ENCODE measurements at places on chromosomes 1 and 21.
A peak's percentile ranks its signal among the peaks of the same experiment; 100 is the strongest.

DNA sequence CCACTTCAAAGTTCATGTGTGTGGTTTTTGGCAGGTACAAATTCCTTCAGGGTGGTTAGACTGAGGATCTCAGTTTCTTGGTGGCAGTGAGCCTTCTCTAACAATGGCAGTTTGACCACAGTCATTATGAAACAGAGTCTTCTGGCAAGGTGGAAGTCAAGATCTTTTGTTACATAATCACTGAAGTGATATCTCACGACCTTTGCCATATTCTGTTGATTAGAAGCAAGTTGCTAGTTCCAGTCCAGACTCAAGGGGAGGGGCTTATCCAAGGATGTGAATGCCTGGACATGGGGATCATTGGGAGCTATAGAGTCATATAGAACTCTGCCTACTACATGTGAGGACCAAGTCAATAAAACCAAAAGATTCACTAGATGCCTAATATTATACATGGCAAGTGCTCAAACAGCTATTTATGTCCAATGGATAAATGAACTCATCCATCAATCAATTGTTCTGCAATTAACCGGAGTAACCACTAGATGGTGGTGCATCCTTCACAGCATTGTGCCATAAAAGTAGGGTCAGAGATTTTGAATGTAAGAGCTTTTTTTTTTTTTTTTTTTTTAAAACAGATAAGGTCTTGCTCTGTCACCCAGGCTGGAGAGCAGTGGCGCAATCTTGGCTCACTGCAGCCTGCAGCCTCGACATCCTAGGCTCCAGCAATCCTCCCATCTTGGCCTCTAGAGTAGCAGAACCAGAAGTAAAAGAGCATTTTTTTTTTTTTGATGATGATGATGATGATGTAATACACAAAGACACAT is 131.9 kb downstream of the CRB1 start:
- peak; percentile 74 for DNase-seq

DNA sequence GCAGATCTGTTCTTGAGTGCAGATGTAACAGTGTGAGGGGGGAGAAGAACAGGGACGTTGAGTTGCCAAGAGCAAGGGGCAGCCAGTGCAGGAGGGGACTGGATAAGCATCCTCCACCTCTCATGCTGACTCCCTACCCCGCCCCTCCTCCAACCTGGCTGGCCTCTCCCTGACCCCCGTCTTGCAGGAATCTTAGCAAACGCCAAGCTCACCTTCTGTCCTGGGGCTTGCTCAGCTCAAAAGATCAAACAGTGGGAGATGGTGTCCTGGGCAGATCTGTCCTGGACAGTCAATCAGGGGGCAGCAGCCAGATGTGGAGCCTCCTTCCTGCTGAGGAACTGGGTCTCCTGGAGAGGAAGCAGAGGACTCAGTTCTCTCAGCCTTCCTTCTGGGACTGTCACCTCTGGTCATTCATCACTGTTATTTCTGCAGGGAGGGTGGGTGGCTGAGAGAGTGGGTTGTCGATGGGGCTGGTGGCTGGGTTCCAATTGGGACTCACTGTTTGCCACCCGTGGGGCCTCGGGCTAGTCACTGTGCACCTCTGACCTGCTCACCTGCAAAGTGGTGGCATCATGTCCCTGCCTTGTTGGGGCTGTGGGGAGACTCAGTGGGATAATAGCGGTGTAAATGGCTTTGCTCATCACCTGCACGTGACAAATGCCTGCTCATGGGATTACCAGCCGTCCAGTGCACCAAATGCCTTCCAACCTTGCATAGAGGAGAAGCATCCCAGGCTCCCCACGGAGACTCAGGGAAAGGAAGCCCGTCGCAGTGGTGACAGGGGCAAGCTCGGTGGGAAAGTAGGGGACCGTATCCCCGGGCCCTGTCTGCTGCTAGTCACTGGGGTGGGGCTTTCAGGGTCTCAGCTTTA is 154.4 kb downstream of the PTPRU start:
- no peak for DNase-seq

DNA sequence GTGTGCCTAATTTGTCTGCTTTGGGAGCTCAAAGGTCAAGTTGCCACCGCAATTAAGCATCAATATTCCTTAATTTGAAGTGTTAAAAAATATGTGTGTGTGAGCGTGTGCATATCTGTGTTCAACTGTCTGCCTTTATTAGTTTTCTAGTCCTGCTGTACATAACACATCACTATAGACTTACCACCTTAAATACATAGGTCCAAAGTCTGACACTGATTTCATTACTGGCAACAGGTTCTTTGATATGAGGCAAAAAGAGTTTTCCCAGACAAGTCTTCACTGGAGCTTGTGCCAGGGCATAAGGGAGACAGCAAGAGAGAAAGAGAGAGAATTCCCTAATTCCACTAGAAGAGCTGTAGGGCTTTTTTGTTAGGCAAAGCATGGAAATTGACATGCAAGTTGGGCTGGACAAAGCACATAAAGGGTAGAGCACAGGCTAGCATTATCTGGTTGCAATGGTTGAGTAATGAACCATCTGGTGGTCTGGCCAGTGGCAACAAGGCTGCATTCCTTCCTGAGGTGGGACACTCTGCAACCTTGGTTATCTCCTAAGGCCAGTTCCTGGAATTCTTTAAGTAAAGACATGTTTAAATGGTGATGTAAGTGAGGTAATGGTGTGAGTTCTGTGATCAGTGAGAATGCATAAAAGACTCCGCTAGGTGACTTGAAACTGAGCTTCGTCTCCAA is 457.2 kb upstream of the ADAMTS5 start:
- no peak for DNase-seq

DNA sequence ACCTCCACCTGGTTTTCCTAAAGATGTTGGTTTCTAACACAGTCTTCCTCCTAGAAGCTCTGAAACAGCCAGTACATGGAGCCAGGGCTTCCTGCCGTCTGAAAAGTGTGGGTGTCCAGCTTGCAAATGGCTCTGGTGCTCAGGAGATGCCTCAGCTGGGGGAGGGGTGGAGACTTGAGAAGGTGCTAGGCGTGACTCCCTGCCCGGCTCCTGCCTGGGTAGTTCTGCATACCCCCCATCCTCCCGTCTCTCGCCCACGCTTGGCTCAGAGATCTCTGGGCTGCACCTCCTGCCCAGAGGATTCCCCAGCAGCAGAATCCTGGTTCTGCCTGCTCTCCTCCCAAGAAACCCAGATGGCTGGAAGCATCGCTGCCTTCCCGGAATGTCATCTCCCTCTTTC is 16.9 kb downstream of the STUM start:
- no peak for DNase-seq

DNA sequence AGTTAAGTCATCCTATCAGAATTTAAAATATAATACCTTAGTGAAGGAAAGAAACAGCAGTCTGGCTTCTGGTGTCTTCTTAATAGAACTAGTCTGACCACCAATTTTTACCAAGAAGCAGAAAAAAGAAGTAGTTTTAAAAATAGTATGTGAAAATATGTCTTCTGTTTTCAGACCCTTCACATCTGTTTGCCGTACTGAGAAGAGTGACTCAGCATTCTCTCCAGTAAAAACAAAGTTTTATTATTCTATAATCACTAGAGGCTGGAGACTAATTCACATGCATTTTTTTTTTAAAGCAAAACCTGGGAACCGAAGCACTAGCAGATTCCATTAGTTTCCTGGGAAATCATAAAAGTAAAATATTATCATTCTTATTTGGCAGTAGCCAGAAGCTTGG is 163.8 kb downstream of the COL24A1 start:
- peak; percentile 16 for DNase-seq

- no peak for DNase-seq
Measured at GRCh38 chr21:31318971-31319370, 25.1 kb downstream of the TIAM1 start.

DNA sequence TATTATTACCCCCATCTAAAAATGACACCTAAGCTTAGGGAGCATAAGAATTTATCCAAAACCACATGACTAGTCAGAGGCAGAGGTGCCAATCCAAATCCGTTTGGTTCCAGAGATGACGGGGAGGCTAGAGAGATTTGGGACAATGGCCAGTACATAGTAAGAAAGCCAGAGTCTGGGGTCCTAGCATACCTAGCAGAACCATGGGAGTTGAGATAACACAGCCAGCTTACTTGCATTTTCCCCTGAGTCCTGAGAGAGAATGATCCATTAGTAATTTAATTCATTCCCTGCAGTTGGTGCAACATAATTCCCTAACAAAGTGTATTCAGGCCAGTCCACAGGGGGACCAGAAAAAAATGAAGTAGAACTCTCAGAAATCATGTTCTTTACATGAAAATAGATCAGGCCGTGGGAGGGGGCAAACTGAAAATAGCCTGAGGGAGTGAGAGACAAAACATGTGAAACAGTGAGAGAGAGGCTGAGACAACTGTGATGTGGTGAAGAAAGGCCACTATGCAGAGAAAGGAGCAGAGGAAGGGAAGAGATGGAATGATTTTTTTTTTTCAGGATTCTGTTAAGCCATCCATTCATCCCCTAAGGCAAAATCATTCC is 243.3 kb downstream of the BRINP2 start:
- DNase-seq, result no peak

- DNase-seq, result no peak
Measured at GRCh38 chr1:36092798-36093185, 4.1 kb downstream of the ADPRS start.

GRCh38 chr1:51643362-51643761 is 26.5 kb downstream of the OSBPL9 start:
- DNase-seq, result no peak

- no peak for DNase-seq
Measured at GRCh38 chr1:58465825-58466629, 80.5 kb downstream of the OMA1 start.

GRCh38 chr1:100806601-100807000 is 87.1 kb downstream of the VCAM1 start:
- no peak for DNase-seq

- DNase-seq, result no peak
Measured at GRCh38 chr1:175808999-175809398, 65.6 kb upstream of the TNR start.

DNA sequence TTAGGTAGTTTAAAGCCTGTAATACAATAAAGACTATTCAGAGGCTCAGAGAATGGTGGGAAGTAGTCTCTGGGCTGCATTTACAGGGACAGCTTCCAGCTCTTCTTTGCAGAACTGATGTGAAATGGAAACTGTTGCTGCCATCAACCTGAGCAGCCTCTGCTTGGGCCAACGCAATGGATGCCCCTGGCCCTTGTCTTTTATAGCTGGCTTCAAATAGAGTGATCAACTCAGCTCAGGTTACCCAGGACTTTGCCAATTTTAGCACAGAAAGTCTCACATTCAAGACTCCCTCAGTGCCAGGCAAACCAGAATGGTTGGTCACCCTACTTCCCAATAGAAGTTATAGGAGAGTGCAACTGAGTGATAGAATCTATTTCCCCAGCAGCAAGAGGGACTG is 18.1 kb upstream of the GALNT2 start:
- no peak for DNase-seq

- no peak for DNase-seq
Measured at GRCh38 chr1:58363585-58363984, 182.9 kb downstream of the OMA1 start.

- no peak for DNase-seq
Measured at GRCh38 chr1:201606096-201606495, 67.2 kb downstream of the NAV1 start.

- DNase-seq, result no peak
Measured at GRCh38 chr1:158330391-158331105, 783 bp downstream of the CD1B start.

GRCh38 chr1:52751589-52752483 is 25.6 kb downstream of the ZYG11B start:
- no peak for DNase-seq

GRCh38 chr1:112506306-112506705 is 2.5 kb upstream of the WNT2B start:
- DNase-seq, result no peak

GRCh38 chr1:156075162-156075561 is 7.1 kb downstream of the MEX3A start:
- DNase-seq, result peak; percentile 38

GRCh38 chr21:44590311-44590721 is 2.0 kb downstream of the KRTAP10-6 start:
- no peak for DNase-seq

- DNase-seq, result peak; percentile 57
Measured at GRCh38 chr1:239976130-239976968, 115.3 kb upstream of the FMN2 start.

DNA sequence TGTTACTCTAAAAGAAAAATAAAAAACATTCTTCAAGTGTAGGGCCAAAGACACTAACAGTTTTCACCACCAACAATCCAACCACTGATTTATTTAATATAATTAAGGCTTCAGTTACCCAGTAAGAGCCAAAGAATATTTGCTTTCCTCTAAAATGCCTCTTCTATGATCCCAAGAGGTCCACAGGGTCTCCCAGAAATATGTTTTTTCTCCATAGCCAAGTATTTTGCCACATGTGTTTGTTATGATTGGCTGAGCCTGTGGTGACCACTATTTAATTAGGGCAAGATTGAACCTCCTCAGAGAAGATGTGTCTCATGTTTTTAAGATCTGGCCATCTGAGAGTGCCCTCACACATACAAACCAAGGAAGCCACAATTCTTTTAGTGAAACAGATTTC is 135.9 kb downstream of the TPR start:
- no peak for DNase-seq

- DNase-seq, result peak; percentile 54
Measured at GRCh38 chr1:25642574-25643108, 26.1 kb downstream of the MAN1C1 start.

DNA sequence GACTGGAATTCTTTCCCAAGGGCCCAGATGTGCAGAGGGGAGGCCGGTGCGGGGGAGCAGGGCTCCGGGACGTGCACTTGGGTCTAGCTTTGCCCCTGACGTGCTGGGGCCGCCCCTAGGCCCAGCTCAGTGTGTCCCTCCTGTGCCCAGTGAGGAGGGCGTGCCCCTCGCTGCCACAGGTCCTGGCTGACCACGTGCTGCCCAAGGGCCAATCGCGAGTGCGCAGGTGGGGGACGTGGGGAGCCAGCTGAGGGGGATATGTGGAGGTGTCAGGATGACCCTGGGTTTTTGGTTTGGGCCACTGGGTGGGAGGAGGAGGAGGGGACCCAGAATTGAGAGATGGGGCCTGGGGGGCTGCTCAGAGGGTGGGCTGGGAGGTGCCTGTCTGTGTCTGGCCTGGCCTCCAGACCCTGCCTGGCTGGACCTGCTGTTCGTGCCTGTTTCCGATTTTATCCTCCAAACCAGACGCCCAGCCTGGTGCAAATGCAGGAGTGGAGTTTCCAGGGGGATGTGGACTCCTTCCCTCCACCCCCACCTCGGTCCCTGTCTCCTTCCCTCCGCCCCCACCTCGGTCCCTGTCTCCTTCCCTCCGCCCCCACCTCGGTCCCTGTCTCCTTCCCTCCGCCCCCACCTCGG is 6.1 kb upstream of the RNF223 start:
- DNase-seq, result peak; percentile 43

Measured in NB4 (cell line).